AG20443 (cell line): ENCODE measurements at places on chromosomes 16 and 17.

- no peak for DNase-seq
These were observed 27.9 kb upstream of the GINS2 start for GRCh38 chr16:85716680-85717038.

DNA sequence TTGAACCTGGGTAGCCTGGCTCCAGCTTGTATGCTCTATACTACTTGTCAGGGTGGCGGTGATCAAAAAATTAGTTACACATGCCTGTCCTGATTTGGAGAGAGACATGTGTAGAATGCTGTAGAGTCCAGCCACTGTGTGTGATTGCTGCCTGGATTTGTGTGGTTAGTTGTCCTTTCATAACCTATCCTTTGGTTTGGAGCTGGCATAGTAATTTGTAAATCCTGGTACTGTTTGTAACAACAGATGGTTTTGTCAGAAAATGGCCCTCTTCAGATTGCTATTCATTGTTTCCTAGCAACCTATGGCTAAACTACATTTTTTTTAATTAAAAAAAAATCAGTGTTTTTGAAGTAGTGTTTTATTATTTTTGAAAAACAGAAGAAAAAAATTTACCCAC lies 30.5 kb downstream of the ETV4 start:
- DNase-seq, result no peak

- DNase-seq, result no peak
These were observed 29.2 kb upstream of the HS3ST2 start for GRCh38 chr16:22784690-22785214.

GRCh38 chr16:57743458-57743857 lies 7.9 kb downstream of the KATNB1 start:
- no peak for DNase-seq

- DNase-seq, result peak; percentile 99
These were observed at the start of gene ARMC7 for GRCh38 chr17:75109407-75110233. ARMC7 (plus strand) TSS chr17:75109969; CDS start chr17:75110289, 320 bp downstream.

GRCh38 chr16:17951378-17951777 lies 385.2 kb downstream of the NPIPA8 start:
- DNase-seq, result peak; percentile 56

GRCh38 chr16:13438064-13438463 lies 481.9 kb upstream of the ERCC4 start:
- no peak for DNase-seq

DNA sequence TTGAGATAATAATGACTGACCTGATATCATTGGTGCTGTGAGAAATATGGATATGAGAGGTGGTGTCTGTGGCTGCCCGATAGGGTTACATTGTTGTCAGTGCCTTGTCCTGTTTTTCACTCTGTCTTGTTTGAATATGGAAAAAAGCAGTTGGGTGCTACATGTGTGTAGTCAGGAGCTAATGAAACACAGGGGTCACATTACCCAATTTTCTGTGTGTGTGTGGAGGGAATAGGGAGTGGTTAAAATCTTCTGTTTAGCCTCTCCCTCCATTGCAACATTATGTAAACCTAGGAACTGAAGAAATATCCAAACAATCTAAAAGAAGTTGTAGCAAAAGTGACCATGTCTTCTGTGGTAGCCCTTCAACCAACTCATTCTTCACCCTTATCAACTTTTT lies 527.7 kb upstream of the SOX9 start:
- no peak for DNase-seq

GRCh38 chr17:227946-228615 lies 46.6 kb upstream of the DOC2B start:
- DNase-seq, result no peak

- no peak for DNase-seq
These were observed 172.3 kb downstream of the C16orf78 start for GRCh38 chr16:49545741-49546448.

DNA sequence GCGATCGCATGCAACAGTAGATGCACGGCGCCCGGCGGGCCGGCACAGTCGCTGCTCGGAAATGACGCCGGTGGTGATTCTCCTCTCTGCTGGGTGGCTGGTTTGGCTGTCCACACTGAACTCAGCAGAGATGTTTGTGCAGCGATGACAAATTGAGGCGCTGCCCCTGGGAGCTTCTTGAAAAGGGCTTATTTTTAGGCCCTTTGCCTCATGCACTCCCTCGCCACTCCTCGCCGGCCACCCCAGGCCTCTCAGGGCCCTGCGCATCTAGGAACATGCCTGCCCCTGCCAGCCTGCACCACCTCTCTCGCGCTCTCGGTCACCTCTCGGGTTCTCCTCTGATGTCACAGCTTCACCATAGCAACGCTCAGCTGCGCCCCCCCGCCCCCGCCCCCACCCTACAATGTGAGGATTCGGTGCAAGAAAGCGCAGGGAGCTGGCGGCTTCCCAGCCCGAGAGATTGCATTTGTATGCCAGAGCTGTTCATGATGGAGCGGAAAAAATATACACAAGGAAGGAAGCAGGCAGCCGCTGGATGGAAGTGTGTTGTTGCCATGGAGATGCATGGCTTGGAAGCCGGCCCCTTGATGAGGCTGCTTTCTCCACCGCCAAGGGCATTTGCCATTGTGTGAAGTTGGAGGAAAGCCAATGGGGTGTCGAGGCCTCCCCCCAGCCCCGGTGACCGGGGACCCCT lies 81.3 kb upstream of the PLCG2 start:
- no peak for DNase-seq

GRCh38 chr16:11050944-11051343 lies 106.6 kb downstream of the CLEC16A start:
- no peak for DNase-seq

GRCh38 chr17:64309710-64310109 lies 46.6 kb upstream of the TEX2 start:
- no peak for DNase-seq

GRCh38 chr17:142102-142661 lies 4.8 kb downstream of the SCGB1C2 start:
- no peak for DNase-seq

DNA sequence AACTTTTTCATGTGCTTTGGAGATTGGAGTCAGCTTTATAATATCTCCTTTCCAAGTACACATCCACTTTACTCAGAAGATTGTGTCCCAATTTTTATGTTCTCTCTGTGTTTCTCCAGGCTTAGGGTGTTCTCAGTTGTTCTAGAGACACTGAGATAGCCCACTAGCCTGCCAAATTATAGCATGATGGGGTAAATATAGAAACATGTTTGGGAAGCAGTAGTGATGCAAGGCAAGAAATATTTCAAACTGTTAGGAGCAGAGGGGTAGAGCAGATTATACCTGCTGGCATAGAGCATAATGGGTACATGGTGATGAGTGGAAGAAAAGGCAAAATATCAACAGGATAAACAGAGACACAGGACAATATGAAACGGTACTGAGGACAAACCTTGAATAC lies 12.4 kb downstream of the SLFN11 start:
- DNase-seq, result no peak

GRCh38 chr17:27478901-27479538 lies 22.8 kb downstream of the KSR1 start:
- DNase-seq, result no peak

DNA sequence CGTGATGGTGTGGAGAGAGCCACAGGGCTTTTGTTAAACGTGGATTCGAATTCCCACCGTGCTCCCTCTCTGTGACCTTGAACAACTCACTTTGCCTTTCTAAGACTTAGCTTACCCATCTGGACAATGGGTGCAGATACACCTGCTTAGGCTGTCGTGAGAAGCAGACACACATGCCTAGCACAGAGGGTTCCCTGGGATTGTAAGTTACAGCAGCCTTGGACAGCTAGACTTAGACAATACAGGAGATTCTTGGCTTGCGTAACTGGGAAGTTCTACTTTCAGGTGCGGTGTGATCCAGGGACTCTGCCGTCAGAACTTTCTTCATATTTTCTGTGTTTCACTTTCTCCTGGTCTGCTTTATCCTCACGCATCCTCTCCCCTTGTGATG lies 127.0 kb downstream of the ABCC1 start:
- no peak for DNase-seq

DNA sequence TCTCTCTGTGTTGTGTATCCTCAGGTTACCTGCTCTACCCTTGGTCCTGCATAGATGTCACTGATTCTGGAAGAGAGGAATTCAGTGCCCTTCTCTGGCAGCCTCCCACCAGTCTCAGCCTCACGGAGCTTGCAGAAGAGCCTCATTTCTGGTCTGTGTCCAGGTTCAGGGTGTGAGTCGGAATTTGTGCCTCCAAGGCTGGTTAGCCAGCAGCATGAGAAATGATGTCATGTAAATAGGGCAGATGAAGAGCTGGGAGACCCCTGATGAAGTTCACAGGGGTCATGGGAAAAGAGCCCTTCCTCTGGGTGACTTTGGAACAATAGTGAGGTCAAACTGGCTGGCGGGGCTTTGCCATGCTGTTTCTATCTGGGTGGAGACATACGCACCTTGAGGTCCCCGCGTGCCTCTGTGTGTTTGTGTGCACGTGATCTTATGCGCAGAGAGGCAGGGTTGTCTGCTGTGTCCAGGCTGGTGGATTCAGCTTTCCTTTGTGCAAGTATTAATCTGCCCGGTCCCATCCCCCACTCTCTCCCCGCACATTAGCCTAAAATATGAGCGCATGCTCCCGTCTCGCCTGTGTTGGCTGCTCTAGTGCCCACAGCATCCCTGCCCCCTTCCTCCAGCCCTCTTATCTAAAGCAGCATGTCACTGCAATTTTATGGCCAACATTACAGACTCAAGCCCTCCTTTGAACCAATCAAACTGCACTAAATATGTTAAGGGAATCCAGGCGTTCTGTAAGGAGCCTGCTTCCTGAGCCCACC lies 256.3 kb upstream of the ZFHX3 start:
- no peak for DNase-seq

DNA sequence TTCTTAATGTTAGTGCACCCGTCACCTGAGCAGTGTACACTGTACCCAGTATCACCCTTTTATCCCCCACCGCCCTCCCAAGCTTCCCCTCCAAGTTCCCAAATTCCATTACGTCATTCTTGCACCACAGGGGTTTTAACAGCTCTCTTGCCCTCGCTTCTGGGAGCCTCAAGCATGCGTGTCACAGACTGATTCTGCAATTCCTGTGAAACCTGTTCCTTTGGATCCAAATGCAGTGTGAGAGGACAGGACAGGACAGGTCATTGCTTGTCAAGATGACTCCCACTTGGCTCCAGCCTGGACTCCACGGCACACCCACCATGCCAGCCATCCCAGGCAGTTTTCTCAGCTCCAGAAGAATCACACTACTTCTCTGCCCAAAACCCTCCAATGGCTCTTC lies 44.1 kb downstream of the CYB5D2 start:
- DNase-seq, result no peak

- no peak for DNase-seq
These were observed 42.1 kb downstream of the RANBP10 start for GRCh38 chr16:67764158-67764667.

DNA sequence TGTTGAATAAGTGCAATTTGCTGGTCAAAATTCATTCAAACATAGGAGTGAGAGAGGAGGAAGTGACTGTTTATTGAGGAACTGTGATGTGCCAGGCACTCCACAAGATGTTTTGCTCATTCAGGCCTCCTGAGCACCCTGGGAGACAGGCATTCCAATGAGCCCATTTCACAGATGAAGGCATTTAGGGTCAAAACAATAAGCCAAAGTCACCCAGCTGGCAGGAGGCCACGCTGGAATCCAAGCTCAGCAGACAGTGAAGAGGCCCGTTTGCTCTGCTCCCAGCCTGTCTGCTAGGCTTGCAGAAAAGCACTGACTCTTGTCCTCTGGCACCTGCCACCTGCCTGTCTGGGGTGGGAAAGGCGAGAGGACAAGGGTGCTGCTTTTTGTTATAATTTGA lies 10.1 kb upstream of the SLC25A39 start:
- DNase-seq, result no peak

- no peak for DNase-seq
These were observed 33.0 kb downstream of the HAPSTR1 start for GRCh38 chr16:9124444-9124843.

GRCh38 chr17:45951941-45952340 lies 47.1 kb upstream of the STH start:
- no peak for DNase-seq

DNA sequence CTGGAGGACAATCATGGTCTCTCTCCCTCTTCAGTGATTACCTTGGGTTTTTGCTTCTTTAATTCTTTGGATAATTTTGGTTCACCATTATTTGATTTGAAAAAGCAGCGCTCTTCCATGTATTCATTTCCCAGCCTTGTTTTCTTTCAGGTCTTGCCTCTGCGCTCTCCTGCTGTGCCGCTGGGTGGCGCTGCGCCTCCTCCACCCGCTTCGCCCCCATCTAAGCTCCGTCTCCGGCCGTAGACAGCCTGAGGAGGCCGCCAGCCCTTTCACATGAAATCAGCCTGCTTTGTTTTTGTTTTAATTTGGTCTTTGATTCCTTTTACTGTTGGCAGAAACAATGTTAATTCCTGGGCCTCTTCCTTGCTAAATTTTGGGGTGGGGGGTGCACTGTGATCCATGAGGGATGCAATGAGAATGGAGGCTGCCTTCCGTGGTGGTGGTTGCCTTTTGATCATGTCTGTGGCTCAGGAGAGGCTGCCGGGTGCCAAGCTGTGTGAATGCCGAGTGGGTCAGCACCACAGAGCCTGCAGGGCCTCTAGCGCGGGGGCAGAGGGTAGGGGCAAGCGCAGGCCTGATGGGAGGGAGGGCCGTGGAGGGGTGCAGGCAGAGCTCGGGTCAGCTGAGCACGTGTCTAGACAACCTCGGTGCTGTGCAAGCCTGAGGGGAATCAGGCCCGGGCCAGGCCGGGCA lies 64.1 kb downstream of the PLD6 start:
- peak; percentile 79 for DNase-seq
